NCI-H1436 treated with DMSO at 0.1 percent for 48 hours (cell line): ENCODE measurements at places on chromosomes 16 and 17.

GRCh38 chr16:84874553-84874952, 54.8 kb downstream of the CRISPLD2 start:
- DNase-seq: no peak

DNA sequence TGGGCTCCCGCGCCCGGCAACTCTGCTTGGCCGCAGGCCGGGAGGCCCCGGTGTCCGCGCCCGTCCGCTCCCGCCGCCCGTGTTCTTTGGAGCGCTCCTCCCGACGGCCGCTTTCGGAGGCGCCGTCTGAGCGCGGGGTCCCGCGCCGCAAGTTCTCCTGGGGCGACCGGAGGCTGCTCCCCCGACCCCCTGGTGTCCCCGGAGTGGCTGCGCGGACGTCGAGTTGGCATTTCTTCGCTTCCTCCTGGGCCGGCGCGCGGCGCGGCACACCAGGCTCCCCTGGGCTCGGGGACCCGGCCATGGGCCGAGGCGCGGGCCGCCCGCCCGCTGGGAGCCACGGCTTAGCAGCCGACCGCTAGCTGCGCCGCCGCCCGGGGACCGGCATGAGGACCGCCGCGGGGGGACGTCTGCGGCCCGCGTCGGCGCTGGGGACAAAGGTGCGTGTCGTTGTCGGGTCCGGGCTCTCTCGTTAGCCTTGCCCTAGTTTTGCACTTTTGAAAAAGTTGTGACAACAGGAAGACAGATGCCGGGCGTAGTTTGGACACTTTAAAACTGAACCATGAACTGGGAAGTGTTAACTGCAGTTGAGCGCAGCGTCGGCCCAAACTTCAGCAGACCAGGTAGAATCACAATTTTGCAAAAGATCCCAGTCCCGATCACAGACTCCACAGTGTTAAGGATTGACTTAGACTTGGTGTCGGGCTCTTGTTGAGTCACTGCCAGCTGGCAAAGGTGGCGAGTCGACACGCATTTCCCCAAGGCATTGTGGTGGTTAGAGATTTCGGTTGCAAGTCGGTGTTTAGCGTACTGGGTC, 700 bp downstream of the UBN1 start:
- DNase-seq: no peak

GRCh38 chr16:59212492-59213024, 478.4 kb upstream of the GOT2 start:
- no peak for DNase-seq

DNA sequence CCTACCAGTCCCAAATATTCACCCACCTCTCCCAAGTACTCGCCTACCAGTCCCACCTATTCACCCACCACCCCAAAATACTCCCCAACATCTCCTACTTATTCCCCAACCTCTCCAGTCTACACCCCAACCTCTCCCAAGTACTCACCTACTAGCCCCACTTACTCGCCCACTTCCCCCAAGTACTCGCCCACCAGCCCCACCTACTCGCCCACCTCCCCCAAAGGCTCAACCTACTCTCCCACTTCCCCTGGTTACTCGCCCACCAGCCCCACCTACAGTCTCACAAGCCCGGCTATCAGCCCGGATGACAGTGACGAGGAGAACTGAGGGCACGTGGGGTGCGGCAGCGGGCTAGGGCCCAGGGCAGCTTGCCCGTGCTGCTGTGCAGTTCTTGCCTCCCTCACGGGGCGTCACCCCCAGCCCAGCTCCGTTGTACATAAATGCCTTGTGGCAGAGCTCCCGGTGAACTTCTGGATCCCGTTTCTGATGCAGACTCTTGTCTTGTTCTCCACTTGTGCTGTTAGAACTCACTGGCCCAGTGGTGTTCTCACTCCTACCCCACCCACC, 29.8 kb downstream of the POLR2A start:
- no peak for DNase-seq

DNA sequence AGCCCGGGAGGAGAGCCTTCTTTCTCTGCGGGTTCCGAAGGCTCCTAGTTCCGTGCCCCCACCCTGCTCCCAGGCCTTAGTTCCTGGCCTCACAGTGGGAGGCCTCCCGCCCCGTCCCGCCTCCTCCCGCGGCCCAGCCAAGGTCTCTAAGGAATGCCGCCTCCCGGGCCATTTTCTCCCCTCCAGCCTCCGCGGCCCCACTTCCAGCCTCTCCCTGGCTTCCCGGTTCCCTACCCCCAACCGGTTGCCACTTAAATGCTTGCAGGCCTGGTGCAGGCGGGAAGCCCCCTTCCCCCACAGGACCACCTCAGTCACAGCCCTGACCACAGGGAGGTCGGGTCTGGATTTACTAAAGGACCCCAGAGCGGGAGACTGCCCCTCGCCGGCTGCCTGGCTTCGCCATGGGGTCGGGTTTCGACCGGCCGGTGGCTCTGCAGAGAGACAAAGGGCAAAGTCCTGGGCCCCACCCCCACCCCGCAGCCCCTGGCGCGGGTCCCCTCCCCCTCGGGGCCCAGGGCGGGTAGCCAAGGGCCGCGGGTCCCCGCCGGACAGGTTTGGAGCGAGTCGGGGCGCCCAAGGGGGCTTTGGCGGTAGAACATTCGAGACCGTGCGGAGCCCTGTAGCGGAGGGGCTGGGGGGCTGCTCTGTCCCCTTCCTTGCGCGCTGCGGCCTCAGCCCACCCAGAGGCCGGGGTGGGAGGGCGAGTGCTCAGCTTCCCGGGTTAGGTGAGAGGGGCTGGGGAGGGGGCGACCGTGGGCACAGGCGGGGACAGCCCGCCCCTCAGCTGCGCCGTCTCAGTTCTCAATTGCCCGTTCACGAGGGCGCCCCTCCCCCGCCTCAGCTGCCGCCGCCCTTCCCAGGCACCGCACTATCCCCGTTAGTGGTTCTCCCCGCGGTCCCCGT, 16.4 kb downstream of the IGF2BP1 start:
- no peak for DNase-seq

DNA sequence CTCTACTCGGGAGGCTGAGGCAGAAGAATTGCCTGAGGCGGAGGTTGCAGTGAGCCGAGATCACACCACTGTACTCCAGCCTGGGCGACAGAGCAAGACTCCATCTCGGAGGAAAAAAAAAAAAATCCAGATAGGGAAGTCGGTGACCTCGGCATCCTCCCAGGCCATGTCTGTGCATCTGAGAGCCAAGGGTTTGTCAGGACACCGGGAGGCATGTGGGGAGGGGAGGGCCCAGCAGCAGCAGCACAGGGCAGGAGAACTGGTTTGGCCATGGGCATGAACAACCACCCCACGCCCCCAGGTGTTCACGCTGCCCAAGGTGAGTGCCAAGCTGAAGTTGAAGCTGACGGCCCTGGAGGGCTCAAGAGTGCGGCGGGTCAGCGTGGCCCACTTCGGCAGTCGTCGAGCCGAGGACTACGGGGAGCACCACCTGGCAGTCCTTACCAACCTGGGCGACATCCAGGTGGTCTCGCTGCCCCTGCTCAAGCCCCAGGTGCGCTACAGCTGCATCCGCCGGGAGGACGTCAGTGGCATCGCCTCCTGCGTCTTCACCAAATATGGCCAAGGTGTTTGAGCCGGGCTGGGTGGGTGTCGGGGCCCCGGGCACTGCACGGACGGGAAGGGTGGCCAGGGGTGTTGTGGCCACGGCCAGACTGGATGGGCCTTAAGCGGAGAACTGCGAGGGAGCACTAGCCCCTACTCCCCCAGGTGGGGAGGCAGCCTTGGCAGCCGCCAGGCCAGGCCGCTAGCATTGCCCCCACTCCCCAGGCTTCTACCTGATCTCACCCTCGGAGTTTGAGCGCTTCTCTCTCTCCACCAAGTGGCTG, 14.7 kb upstream of the MYO15B start:
- no peak for DNase-seq

DNA sequence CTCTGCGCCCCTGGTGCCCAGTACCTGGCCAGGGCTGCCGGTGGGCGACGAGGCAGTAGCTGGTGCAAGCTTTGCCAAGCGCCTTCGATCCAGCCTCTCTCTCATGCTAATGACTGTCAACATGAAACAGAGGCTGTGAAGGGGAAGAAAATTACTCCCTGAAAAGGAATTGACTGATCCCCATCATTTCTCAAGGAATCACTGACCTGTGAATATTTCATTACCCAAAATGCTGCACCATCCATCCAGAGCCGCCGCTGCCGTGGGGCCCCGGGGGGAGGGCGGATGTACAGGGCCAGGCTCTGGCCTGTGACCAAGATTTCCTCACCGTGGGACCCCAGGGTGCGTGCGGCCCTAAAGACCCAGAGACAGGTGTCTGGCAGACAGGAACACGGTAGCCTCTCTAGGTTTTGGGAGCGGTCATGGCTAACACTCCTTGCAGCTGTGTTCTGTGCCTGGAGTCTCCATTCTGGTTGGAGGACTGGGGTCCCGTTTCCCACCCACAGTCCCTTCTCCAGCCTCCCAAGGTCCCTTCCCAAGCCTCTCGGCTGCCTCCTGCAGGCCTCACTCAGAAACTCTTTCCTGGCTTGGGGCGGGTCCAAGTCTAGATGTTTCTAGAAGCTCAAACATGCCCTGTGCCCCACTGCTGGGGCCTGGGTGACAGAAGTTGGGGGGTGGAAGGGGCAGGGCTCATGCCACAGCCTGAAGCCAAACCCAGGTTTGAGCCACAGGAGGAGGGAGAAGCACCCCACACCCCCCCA, 73.3 kb downstream of the ENGASE start:
- no peak for DNase-seq

DNA sequence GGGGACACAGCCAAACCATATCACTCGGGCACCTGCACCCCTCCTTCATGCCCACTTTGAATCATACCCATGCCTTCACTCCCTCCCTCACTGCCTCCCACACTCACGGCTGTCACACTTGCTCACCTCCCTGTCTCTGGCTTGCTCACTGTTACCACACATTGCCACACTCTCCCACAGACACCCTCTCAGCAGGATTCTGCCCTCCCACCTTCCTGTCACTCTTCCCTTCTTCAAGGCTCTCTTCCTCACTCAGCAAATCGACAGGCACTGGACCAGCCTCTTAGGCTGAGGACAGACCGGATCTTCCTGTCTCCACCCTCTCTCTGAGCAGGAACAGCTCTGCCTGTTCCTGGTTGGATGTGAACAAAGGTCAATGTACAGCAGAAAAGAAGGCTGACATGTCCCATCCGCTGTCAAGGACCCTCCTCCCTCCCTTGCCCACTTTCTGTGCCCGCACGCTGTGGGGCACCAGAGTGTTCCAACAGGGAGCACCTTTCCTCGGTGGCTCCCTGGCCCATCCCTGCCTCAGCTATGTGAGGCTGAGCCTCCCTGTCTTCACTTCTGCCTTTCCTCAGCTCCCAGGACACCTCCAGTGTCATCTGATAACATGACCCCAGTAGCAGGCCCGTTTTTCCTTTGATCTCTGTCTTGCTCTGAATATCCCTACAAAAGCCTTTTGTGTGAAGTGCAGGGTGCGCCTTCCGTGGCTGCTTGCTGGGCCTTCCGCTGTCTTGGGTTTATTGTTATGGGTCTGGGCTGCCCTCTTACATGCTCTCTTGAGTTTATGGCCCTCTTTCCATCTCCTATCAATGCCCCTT, 47.0 kb downstream of the CCDC182 start:
- no peak for DNase-seq

GRCh38 chr16:57694725-57695679, at the start of gene DRC7:
DRC7 (plus strand) TSS chr16:57694806; CDS start chr16:57697950, 3,144 bp downstream.
- DNase-seq: no peak

- DNase-seq: no peak
These were observed 49.7 kb upstream of the ITGA2B start for GRCh38 chr17:44439168-44439567.

- no peak for DNase-seq
These were observed 4.9 kb upstream of the IL32 start for GRCh38 chr16:3060339-3061127.

DNA sequence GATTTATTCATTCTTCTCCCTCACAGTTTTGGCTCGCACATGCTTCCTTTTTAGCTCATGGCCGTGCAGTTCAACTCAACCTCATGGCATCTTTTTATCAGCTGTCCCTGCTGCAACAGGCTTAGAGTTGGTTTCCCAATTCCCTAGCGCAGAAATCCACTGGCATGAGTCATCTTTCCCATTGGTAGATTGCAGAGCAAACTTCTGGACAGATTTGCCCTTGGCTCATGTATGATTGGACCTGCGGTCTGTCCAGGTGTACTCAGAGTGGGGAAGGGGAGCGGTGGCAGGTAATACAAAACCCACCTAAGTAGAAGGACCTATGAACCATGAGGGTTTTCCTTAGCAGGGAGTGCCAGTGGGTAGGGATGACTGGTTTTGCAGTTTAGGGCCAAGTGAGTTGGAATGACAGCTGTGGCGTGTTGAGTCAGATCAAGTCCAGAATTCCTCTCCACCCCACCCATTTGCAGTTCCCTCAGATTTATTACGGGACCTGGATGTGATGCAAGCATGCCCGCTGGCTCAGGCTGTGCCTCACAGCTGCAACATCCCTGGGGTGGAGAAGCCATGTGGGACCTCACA, 584.7 kb downstream of the WWOX start:
- DNase-seq: no peak

GRCh38 chr16:81004646-81005353, 1.9 kb downstream of the CMC2 start:
- no peak for DNase-seq

DNA sequence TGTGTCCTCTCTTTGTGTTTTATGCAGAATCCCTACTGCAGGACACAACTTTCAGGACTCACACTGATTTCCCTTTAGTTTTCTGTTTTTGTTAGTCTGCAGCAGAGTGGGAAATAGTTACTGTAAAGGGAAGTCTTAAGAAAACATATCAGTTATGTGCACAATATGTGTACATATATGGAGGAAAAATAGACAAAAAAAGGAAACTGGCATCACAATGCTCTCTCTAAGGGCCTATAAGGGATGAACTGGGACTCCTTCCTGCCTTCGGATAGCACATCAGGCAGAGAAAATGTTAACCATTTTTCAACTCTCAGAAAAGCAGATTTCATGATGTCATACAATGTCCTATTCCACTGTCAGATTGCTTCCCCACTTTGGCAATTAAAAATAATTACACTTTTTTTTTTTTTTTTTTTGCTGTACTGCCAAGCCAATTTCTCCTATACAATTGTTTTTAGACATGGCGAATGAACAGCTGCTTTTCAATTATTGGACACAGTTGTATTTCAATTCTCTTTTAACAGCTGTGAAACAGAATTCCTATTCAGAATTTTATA, 112.5 kb upstream of the KCNJ16 start:
- no peak for DNase-seq

GRCh38 chr17:18011286-18011685, 27.7 kb downstream of the ATPAF2 start:
- DNase-seq: no peak

- no peak for DNase-seq
These were observed 22.3 kb downstream of the CDR2 start for GRCh38 chr16:22352140-22352539.
